ENCODE measurements at places on chromosomes 4 and X. TPM values are rescaled to one million over a fixed set of nuclear protein-coding genes. Genes with fewer than 3 reads are reported as not detected.

INTS12 gene
- total RNA-seq: 20.8 TPM

FUNDC1 gene
- 12.0 TPM for total RNA-seq

ADGRG2 gene
- total RNA-seq: 0.15 TPM

MND1 gene
- total RNA-seq: 2.2 TPM

CT45A1 gene
- total RNA-seq: not detected

SETD7 gene
- 63.6 TPM for total RNA-seq

SHROOM2 gene
- total RNA-seq: 4.0 TPM

KLHL13 gene
- total RNA-seq: 0.45 TPM

SYP gene
- 1.4 TPM for total RNA-seq

RNF175 gene
- 0.62 TPM for total RNA-seq

SCRG1 gene
- 59.0 TPM for total RNA-seq

STOX2 gene
- 1.6 TPM for total RNA-seq

RNF150 gene
- 28.7 TPM for total RNA-seq

IL2RG gene
- not detected for total RNA-seq

TLR7 gene
- not detected for total RNA-seq

All from chondrocyte (in vitro differentiated cells).